ENCODE measurements at places on chromosomes 7 and 10.
A peak's percentile ranks its signal among the peaks of the same experiment; 100 is the strongest.

DNA sequence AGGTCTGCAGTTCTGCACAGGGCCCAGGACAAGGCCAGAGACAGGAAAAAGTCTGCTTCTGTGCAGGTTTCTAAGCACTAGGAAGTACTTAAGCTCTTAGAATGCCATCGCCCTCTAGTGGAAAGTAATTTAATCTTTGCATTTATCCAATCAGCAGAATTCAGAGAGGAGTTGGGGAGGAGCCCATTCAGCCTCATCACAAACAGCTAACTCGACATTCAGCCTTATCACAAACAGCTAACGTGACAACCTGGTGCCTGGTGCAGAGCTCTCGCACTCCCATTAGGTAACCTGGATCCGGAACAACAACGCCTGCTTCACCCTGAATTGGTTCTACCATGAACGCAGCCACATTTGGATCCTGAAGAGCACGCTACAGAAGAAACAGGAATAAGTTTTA is 15.2 kb downstream of the OAT start:
- peak; percentile 51 for DNase-seq

- DNase-seq: no peak
Measured at GRCh38 chr7:129784437-129784782, 168.3 kb downstream of the UBE2H start.

GRCh38 chr10:101452176-101452575 is 98.2 kb downstream of the BTRC start:
- DNase-seq: no peak

DNA sequence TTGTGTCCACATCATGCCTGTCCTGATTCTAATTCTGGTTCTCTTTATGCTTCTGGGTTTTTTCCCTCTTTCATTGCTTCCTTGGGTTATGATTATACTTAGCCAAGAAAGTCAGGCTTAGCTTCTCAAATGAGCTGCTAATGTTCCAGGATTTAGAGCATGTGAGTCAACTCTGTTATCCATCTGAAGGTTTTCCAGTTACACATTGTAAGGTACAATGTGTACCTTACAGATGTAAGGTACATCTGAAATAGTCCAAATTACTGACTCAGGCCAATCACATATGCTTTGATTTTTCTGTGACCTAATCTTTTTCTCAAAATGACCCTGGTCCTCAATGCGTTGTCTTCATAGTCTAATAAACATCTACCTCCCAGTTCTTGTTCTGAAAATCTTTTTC is 13.3 kb upstream of the MIOS start:
- no peak for DNase-seq

DNA sequence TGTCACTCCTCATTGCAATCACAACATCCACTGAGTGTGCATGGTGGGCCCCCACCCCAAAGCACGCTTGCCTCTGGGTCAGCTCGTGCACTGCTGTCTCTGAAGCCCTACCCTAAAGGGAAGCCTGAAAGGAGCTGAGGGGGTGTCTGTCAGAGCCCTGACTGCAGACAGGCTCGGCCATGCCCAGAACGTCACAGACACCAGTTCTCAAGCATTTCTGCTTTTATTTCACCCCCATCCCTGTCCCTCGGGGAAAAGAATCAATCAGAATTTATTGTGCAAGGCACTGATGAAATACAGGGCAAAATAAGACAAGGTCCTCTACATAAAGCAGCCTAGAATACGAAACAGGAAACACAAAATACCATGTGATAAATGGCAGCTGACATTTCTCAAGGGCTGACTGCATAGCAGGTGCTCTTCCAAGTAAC is 231.8 kb downstream of the WDR37 start:
- DNase-seq: no peak

DNA sequence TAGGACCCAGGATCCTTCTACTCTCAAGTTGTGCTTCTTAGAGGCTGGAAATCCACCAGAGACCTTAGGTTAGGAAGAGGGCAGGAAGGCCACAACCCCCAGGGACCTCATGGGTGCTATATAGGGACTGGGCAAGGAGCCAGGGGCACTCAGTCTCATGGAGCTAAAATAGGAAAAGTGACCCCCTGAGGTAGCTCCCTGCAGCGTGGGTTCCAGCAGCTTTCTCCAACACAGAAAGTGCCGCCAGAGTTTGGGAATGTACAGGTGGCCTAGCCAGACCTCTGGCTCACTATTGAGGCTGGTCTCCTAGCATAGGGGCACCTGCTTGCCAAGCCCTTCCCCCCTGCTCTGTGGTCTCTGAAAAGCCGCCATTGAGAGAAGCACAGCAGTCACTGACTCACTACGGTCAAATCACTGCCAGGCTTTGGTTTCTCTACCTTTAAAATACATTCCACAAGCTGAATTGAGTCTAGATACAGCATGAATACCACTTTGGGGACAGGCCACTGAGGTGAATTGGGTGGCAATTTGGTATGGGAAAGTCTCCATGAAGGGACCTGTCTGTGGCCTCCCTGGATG is 333.2 kb upstream of the PODXL start:
- DNase-seq: no peak

GRCh38 chr7:130843703-130844102 is 109.7 kb upstream of the KLF14 start:
- no peak for DNase-seq

GRCh38 chr7:26614503-26614902 is 249.9 kb downstream of the SKAP2 start:
- DNase-seq: no peak

DNA sequence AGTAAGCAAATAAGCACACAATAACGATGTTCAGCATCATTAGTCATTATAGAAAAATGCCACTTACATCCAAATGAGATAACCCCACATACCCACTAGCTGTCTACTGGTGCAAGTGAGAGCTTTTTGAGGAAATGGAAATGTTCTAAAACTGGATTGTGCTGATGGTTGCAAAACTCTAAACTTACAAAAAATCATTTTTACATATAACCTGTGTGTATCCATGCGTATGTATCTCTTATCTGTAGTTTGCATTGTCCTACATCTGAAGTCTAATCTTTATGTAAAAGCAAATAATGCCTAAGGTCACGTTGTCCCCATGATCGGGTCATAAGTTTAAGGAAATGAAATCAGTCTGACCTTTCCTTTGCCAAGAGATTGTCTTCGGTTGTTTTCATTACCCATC is 81.6 kb upstream of the DNAJB6 start:
- no peak for DNase-seq

DNA sequence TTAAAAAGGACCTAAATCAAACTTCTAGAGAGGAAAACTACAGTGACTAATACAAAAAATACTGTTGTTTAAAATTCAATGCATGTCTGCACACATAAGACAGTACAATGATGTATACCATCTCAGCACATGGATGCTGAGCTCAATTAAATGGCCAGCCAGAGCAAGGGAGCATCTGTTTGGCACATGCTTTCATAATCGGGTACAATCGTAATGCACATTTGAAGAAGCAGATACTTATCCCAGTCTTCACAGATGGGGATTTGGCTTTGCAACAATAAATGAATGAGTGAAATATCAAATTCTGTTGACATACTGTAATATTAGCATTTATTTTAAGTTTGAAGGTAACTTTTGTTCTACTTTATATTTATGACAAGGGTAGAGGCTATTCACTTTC is 187.8 kb downstream of the CRPPA start:
- no peak for DNase-seq

Measured in NCI-H1105 treated with DMSO at 0.1 percent for 48 hours (cell line).